Tibial artery (tissue), 4 donors: ENCODE measurements at places on chromosomes 12 and 14.

- no peaks in the 10 kb centered on the region for H3K27me3 ChIP-seq
- H3K36me3 ChIP-seq = peaks cover 20% of the 10 kb centered on the region
- H3K27ac ChIP-seq = no peak overlapping the region
- H3K4me3 ChIP-seq = no peak overlapping the region
- H3K4me1 ChIP-seq = no peaks in the 10 kb centered on the region
Observed at GRCh38 chr14:30692669-30693068, 70.5 kb downstream of the SCFD1 start.

GRCh38 chr14:64760146-64760755 is 56.0 kb downstream of the PLEKHG3 start:
- no peak overlapping the region for H3K27ac ChIP-seq
- H3K4me3 ChIP-seq = no peak overlapping the region
- no peaks in the 10 kb centered on the region for H3K36me3 ChIP-seq
- DNase-seq = peak; percentile 79

DNA sequence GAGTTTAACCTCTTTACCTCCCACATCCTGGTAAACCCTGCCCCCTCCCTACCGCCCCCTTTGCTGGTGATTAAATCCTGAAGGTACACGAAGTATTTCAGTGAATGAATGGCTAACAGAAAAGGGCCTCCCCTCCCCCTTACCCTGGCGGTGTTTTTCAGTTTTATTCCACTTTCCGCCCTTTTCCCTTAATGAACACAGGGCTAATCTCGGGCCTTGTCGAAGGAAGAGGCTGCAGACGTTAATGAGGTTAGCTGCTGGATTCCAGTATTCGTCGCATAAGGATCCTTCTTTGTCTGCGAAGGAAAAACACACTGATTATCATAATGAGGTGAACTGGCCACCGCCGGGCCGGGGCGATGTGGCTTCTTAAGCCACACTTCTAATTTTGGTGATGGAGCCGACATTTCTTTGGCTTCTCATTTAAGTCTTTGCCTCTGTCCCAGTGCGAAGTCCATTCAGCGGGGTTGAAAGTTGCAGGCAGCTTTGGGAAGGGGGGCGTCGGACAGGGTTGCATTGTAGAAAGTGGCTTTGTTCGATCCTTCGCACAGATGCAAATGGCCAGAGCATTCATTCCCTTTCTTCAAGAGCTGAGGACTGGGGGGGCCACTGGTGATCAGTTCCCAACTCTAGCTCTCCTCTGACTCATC is 6.5 kb downstream of the MEG3 start:
- H3K27ac ChIP-seq = no peak overlapping the region
- no peak for DNase-seq
- no peaks in the 10 kb centered on the region for H3K4me1 ChIP-seq
- H3K36me3 ChIP-seq = no peaks in the 10 kb centered on the region
- no peak overlapping the region for H3K4me3 ChIP-seq
- H3K27me3 ChIP-seq = no peaks in the 10 kb centered on the region

DNA sequence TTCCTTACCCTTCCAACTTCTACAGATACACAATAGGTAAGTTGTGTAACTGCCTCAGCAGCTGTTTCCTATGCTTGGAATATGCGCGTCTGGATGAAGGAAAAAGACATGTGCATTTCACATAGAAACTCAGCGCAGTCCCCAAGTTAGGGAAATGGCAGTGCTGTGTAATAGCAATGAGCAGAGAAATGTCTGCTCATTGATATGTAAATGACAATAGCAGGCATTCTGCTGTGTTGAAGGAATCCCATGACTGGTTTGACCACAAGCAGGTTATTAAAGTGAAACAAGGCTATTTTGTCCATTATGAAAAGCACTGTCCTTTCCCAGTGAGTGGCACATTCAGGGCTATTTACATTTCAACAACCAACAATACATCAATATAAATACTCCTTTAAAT is 106.6 kb downstream of the BTG1 start:
- no peaks in the 10 kb centered on the region for H3K36me3 ChIP-seq
- no peak overlapping the region for H3K4me3 ChIP-seq
- no peak for DNase-seq
- H3K27me3 ChIP-seq = no peaks in the 10 kb centered on the region

GRCh38 chr14:50407111-50407812 is 10.6 kb upstream of the CDKL1 start:
- H3K27ac ChIP-seq = no peak overlapping the region
- no peaks in the 10 kb centered on the region for H3K36me3 ChIP-seq
- H3K27me3 ChIP-seq = no peaks in the 10 kb centered on the region
- no peak for DNase-seq

GRCh38 chr12:62717643-62718042 is 217.3 kb downstream of the PPM1H start:
- no peak overlapping the region for H3K27ac ChIP-seq
- peaks cover 52% of the 10 kb centered on the region for H3K4me1 ChIP-seq
- no peaks in the 10 kb centered on the region for H3K27me3 ChIP-seq
- no peaks in the 10 kb centered on the region for H3K36me3 ChIP-seq
- no peak for DNase-seq

GRCh38 chr14:104931304-104931770 is 6.7 kb downstream of the PLD4 start:
- DNase-seq = no peak
- H3K27me3 ChIP-seq = peaks cover 15% of the 10 kb centered on the region
- no peak overlapping the region for H3K4me3 ChIP-seq
- no peak overlapping the region for H3K27ac ChIP-seq
- H3K4me1 ChIP-seq = no peaks in the 10 kb centered on the region

- peak; percentile 83 for DNase-seq
- H3K4me1 ChIP-seq = no peaks in the 10 kb centered on the region
- no peaks in the 10 kb centered on the region for H3K27me3 ChIP-seq
- peak within 1 kb of the TSS; percentile 91 for H3K4me3 ChIP-seq
- H3K36me3 ChIP-seq = peaks cover 18% of the 10 kb centered on the region
Observed at GRCh38 chr12:121803861-121804416, at the start of gene SETD1B. SETD1B (plus strand) TSS chr12:121804009; CDS start chr12:121804738, 729 bp downstream.

- H3K27ac ChIP-seq = no peak overlapping the region
- no peak for DNase-seq
- H3K4me1 ChIP-seq = no peaks in the 10 kb centered on the region
- no peaks in the 10 kb centered on the region for H3K36me3 ChIP-seq
- H3K27me3 ChIP-seq = no peaks in the 10 kb centered on the region
Observed at GRCh38 chr12:115008929-115009328, 325.0 kb upstream of the TBX3 start.

- no peak overlapping the region for H3K27ac ChIP-seq
- H3K27me3 ChIP-seq = no peaks in the 10 kb centered on the region
- no peaks in the 10 kb centered on the region for H3K4me1 ChIP-seq
- H3K36me3 ChIP-seq = no peaks in the 10 kb centered on the region
Observed at GRCh38 chr14:93691042-93691780, 97.1 kb downstream of the PRIMA1 start.

GRCh38 chr12:47864646-47865235 is 40.1 kb downstream of the VDR start:
- H3K4me1 ChIP-seq = peaks cover 11% of the 10 kb centered on the region
- no peak overlapping the region for H3K4me3 ChIP-seq
- no peak overlapping the region for H3K27ac ChIP-seq

GRCh38 chr12:57632073-57632957 is 686 bp downstream of the B4GALNT1 start:
- H3K36me3 ChIP-seq = no peaks in the 10 kb centered on the region
- peaks cover 18% of the 10 kb centered on the region for H3K27me3 ChIP-seq
- no peak for DNase-seq
- peaks cover 18% of the 10 kb centered on the region for H3K4me1 ChIP-seq
- peak overlapping the region; percentile 34 for H3K27ac ChIP-seq
- H3K4me3 ChIP-seq = peak overlapping the region; percentile 52

- DNase-seq = no peak
- no peaks in the 10 kb centered on the region for H3K27me3 ChIP-seq
- no peak overlapping the region for H3K27ac ChIP-seq
- no peaks in the 10 kb centered on the region for H3K4me1 ChIP-seq
Observed at GRCh38 chr12:23546756-23547155, 402.7 kb downstream of the SOX5 start.

GRCh38 chr12:1559676-1560091 is 34.7 kb downstream of the FBXL14 start:
- H3K27ac ChIP-seq = no peak overlapping the region
- no peaks in the 10 kb centered on the region for H3K27me3 ChIP-seq
- no peak for DNase-seq
- no peak overlapping the region for H3K4me3 ChIP-seq
- no peaks in the 10 kb centered on the region for H3K4me1 ChIP-seq

GRCh38 chr14:100438678-100439592 is 115.8 kb downstream of the SLC25A47 start:
- H3K27ac ChIP-seq = no peak overlapping the region
- H3K36me3 ChIP-seq = no peaks in the 10 kb centered on the region
- H3K4me3 ChIP-seq = no peak overlapping the region
- peaks cover 24% of the 10 kb centered on the region for H3K4me1 ChIP-seq
- no peak for DNase-seq

- DNase-seq = no peak
- H3K4me1 ChIP-seq = no peaks in the 10 kb centered on the region
- H3K27ac ChIP-seq = no peak overlapping the region
- H3K36me3 ChIP-seq = no peaks in the 10 kb centered on the region
- H3K4me3 ChIP-seq = no peak overlapping the region
Observed at GRCh38 chr12:64019101-64019500, 174.6 kb downstream of the SRGAP1 start.

DNA sequence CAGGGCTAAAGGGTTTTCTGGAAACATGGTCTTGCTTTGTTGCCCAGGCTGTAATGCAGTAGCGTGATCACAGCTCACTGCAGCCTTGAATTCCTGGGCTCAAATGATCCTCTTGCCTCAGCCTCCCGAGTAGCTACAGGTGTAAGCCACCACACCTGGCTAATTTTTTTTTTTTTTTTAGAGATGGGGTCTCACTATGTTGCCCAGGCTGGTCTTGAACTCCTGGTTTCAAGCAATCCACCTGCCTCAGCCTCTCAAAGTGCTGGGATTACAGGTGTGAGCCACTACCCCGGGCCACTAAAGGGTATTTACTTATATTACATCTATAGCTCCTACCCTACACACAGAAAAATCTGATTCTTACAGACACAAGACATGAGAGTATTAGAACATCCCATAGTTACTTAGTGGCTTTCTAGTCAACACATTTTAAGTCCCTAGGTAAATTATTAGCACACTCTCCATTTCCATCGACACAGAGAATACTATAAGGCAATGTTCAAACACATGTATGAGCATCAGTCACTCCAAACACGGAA is 6.2 kb upstream of the DCAF11 start:
- no peak overlapping the region for H3K4me3 ChIP-seq
- H3K27me3 ChIP-seq = no peaks in the 10 kb centered on the region
- H3K27ac ChIP-seq = no peak overlapping the region
- peaks cover 5% of the 10 kb centered on the region for H3K4me1 ChIP-seq
- H3K36me3 ChIP-seq = peaks cover 10% of the 10 kb centered on the region

- H3K27ac ChIP-seq = no peak overlapping the region
- no peaks in the 10 kb centered on the region for H3K36me3 ChIP-seq
- no peaks in the 10 kb centered on the region for H3K27me3 ChIP-seq
- H3K4me3 ChIP-seq = no peak overlapping the region
- H3K4me1 ChIP-seq = no peaks in the 10 kb centered on the region
- no peak for DNase-seq
Observed at GRCh38 chr14:104595116-104595675, 9.4 kb downstream of the TMEM179 start.
